ENCODE measurements at places on chromosomes 5 and 9.

GRCh38 chr9:38286766-38287165 lies 105.7 kb upstream of the ALDH1B1 start:
- no peak for DNase-seq

- DNase-seq: peak; percentile 37
Observed at GRCh38 chr9:37760416-37761161, 7.0 kb downstream of the TRMT10B start.

GRCh38 chr9:77848897-77849296 lies 182.7 kb downstream of the GNAQ start:
- DNase-seq: peak; percentile 68

DNA sequence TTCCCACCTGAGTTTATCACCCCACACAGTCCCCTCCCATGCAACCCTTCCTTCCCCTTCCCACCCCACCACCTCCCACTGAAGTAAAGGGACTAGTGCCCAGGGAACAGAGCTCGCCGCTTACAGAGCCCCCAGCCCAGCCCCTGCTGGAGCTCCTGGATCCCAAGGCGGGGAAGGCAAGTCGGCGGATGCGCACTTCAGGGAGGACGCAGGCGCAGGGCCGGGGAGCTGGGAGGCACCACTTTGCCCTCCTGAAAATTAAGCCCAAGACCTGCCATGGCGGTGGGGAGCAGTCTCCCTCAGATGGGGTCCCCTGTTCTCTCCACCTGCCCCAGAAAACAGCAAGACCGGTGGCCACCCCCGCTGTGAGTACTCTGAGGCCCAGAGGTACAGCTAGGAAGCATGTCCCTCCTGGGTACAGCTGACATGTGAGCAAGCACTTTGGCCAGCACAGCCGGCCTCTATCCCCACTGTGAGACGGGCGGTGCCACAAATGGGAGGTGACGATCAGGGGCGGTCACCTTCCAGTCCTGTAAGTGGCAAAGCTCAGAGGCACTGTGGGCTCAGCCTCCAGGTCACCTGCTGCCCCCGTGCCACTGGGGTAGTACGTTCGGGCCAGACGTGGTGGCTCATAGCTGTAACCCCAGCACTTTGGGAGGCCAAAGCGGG lies 45.9 kb downstream of the COL23A1 start:
- DNase-seq: no peak

- no peak for DNase-seq
Observed at GRCh38 chr9:127981559-127982121, 851 bp upstream of the EEIG1 start.

DNA sequence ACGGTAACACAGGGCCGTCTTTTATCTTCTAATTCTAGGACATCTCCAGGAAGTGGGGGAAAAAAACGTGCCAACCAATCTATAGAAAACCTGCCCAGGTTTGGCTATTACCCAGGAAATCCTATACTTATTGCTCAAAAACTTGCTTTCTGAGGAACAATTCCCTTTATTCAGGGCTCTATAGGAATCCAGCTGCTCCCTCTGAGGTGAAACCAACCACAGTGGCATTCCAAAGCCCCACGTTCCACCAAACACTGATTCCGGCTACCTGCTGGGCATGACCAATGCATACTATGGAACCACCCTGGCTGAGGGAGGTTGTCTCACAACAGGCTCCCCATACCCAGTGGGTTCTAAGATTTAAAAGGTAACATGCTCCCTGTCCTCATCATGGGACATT lies 57.6 kb downstream of the GLIS3 start:
- no peak for DNase-seq

- no peak for DNase-seq
Observed at GRCh38 chr9:116550696-116551436, 136.2 kb upstream of the TRIM32 start.

All from AG09309 (cell line).